Thoracic aorta (tissue), 2 donors: ENCODE measurements at places on chromosomes 16 and 17. TPM values are rescaled to one million over a fixed set of nuclear protein-coding genes. Genes with fewer than 3 reads are reported as not detected.
A peak's percentile ranks its signal among the peaks of the same experiment; 100 is the strongest.

DNA sequence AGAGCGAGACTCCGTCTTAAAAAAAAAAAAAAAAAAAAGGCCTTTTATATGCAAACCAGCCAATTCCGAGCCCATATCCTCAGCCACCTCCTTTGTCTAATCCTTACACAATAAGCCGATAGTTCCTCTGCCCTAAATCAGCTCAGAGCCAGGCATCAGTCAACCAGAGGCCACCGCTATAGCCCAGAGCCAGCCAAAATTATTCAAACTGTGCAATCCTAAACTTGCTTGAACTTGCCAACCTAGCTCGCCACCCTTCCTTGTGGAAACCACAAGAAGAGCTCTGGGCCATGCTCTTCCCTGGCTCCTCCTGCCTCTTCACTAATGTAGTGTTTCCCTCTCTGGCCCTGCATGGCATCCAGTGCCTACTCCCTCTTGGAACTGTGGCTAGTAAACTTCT lies 17.7 kb downstream of the ITGAL start:
- no peak for DNase-seq

DNA sequence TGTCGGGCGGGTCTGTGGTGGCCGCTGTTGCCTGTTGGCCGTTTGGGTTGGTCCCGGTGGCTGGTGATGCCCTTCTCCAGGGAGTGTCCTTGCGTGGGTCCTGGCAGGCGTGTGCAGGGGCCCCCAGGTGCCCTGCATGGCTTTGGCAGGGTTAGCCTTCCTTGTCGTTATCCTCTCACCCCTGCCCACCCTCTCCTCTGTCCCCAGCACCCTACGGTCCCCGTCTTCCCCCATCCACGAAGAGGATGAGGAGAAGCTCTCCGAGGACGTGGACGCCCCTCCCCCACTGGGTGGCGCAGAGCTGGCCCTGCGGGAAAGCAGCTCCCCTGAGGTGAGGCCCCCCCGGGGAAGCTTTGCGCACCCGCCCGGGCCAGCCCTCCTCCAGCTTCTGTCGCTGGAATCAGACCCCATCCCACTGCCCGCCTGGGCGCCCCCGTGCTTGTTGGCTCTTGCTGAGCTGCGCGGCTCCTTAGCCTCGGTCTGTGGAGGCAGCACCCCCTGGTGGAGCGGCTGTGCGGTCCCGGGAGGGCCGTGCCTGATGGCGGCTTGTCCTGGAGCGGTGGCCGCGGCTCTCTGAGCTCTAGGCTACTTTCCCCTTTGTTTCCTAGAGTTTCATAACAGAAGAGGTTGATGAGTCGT lies 10.6 kb upstream of the NUDT16L1 start:
- no peak for DNase-seq

DNA sequence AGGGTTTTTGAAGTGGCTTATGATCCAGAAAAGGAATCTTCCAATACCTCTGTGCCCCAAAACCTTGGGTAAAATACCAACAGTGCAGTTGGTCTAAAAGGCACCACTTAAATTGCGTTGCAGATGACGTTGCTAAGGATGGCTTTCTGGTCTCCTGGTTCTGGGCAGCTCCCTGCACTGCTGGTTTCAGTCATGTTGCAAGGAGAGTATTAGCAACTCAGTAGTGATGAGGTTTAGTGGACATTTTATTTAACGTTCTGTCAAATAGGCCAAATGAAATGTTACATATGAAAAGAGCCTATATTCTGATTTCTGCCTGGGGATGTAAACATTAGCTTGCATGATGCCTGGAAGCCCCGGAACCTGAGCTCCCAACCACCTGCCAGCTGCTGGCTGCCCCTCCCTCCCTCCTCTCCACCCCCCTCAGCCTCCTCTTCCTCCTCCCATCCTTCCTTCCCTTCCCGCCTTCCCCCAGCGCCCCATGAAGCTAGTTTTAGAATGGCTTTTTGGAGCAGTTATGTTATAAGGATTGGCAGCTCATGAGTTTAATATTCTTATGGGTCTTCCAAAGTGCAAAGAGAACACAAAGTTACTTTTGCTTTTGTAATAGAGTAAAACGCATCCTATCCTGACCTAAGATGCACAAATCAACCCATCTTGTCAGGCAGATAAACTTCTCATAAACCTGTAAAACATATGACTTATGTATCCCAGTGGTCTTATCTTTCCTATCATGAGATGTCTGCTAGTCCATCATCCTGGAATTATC lies 20.7 kb downstream of the CD7 start:
- DNase-seq, result no peak

DNA sequence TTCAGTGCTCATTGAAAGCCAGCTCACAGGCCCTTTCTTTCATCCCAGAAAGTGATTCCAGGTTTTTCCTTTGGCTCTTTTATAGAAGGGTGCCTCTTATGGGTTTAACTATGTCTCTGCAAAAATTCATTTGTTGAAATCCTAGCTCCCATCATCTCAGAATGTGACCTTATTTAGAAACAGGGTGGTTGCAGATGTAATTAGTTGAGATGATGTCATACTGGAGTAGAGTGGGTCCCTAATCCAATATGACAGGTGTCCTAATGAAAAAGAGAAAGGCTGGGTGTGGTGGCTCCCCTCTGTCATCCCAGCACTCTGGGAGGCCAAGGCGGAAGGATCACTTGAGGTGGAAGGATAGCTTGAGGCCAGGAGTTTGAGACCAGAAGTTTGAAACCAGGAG lies 64.2 kb upstream of the FAM20A start:
- no peak for DNase-seq

GRCh38 chr17:72535779-72536178 lies 415.0 kb downstream of the SOX9 start:
- DNase-seq, result no peak

- DNase-seq, result no peak
These were observed 8.9 kb upstream of the NDEL1 start for GRCh38 chr17:8426802-8427201.

DNA sequence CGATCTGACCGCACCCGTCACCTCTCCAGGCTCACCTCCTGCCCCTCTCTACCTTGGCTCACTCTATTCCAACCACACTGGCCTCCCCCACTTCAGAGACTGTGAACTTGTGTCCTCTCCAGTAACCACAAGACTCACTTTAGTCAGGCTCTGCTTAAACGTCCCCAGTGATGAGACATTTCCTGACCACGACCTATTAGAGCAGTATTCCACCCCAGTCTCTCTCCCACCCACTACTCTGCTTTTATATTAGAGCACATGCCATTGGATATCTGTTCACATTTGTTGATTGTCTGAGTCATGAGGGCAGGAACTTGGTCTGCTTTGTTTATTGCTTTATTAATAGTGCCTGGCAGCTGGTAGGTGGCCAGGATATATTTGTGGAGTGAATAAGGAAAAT lies 20.1 kb downstream of the COX11 start:
- no peak for DNase-seq

DNA sequence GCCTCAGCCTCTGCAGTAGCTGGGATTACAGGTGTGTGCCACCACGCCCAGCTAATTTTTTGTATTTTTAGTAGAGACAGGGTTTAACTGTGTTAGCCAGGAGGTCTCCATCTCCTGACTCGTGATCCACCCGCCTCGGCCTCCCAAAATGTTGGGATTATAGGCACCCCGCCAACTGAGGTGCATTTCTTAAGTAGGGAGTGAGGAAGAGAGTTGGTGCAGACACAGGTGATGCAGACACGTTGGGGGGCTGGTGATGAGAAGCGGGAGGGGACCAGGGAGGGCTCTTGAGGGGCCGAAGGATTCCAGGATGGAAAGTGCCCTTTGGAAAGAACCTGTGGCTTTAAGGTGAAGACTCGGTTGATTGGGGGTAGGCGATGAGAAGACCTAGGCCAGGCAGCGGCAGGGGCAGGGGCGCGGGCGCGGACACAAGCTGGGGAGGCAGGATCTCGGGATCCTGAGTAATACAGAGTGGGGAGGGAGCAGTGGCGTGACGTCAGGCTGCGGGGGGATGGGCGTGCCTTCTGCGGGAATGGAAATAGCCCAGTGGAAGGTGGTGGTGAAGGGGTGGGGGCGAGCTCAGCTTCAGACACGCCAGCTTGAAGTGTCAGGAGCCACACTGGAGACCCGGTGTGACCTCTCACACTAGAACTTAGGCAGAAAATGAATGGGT lies 2.5 kb upstream of the ATP6V0C start:
- DNase-seq, result no peak

GRCh38 chr16:50600582-50601283 lies 52.5 kb downstream of the NKD1 start:
- no peak for DNase-seq

DNA sequence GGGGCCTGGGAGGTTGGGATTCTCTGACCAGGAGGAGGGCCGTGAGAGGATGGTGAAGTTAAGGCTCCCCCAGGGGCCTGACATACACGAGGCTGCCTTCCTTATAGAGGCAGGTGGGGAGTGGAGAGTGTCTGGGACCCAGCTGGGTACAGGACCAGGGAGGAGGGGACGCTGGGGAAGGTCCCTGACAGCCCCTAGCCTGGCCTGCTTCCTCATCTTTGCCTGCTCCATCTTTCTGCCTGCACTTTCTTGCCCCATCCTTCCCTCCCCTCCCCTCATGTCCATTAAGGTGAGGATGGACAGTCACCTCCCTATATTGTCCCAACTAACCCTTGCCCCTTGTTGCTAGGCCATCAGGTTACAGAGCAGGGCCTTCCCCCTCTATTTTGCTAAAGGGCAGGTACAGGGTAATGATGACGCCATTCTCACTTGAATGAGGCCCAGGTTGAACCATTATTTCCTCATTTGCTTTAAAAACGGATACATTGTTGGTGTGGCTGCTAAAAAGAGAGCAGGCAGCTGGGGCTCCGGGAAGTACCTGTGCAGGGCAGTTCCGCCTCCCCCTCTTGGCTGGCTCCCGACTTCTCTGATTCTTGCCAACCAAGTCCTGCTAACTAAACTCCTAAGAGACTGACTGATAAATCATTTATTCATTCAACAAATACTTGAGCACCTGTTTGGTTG lies 1.3 kb downstream of the C17orf99 start:
- DNase-seq, result no peak

- no peak for DNase-seq
These were observed 802 bp downstream of the SETD6 start for GRCh38 chr16:58515871-58516767.

DNA sequence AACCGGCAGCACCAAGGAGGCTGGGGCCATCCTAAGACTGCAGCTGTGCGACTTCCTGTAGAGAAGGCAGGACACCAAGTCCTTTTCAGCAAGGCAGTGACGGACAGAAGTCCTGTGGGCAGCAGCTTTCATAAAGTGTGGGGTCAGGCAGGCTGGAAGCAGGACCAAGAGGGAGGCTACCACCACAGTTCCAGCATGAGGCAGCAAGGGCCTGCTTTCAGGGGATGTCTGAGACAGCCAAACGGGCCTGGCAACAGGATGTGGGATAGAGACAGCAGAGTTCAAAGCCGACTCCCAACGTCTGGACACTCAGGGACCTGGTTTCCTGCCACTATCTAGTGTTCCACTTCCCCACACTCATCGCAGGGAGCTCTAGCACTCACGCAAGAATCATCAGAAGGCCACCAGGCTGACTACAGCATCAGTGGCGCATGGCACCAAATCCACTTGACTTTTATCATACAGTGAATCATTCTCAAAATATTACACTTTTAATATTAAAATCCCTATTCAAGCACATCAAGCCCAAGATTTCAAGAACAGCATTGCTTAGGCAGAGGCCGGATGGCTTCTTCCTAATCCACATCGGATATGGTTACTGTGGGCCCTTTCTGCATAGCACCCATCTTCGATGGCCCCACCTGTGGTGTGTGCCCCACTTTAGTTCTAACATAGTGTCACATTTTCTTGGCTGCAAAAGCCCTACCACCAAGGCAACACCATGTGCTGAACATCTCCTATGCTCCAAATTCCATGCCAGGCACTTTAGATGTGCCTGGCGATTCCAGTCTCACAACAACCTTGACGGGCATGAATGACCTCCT lies 5.2 kb downstream of the USP7 start:
- peak; percentile 18 for DNase-seq

DNA sequence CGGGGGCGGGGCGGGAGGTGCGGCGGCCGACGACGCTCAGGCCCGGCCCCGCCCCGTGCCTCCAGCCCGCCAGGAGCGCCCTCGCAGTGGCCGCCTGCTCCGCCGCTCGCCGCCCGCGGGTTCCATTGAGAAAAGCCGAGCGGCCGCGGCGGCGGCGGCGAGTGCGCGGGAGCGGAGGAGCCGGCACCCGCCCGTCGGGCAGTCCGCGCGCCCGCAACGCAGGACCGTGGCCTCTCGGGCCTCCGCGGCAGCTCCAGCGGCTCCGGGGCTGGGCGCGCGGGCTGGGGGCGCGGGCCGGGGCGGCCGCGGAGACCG lies at the start of gene ZFPM1:
Gene ZFPM1, plus strand, starts transcription at position 64 of the 315 bp plus-strand sequence. CDS start 359 bp downstream, outside the sequence.
- no peak for DNase-seq

GRCh38 chr16:7962091-7962879 lies 628.0 kb downstream of the TMEM114 start:
- no peak for DNase-seq

GRCh38 chr16:27980076-27980775 lies 83.3 kb downstream of the GSG1L start:
- DNase-seq, result no peak

DNA sequence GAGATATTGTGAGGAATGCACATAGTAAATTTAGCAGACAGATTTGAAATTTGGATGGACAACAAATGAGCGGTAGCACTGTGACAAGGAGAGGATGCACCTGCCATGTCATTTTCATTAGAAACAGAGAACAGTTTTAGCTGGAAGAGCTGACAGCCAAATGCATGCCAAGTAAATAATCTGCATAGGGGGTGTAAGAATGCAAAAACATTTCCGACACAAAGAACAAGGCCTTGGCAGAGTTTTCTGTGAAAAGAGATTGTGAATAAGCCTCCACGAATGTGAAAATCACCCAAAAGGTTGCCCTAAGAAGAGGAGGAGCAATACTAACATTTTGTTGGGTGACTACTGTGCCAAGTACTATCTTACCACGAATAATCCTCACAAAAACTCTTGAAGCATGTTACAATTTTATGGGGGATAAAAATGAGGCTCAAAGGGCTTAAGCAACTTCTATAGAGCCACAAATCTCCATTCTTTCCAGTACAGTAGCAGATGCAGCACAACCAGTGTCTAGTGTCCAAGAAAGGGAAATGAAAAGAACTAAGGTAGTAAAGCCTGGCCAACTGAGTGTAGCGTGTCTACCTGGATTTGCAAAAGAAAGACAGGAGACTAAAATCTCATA lies 28.3 kb downstream of the TMEM100 start:
- DNase-seq, result no peak

DNA sequence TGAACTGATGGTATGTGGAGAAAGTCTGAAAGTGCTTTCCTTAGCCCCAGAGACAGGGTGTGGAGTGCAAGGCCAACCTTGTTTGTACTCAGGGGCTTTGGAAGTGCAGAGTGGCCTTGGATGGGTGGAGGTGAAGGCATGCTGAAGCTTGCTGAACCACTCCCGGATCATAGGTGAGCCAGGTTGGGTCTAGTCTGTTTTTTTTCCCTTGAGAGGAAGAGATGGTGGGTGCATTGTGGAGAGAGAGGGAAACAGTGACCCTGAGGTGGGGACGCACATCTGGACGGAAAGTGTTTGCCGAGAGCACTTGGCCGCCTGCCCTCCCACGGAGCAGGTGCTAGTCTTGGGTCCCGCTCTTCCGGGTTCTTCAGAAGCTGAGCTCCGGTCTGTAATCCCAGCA lies 12.5 kb downstream of the ABAT start:
- no peak for DNase-seq

COG7 gene
- total RNA-seq, result 37.6 TPM

TMIGD1 gene
- not detected for total RNA-seq

CAVIN1 gene
- total RNA-seq, result 579 TPM

CIITA gene
- 31.0 TPM for total RNA-seq

KRTAP1-5 gene
- total RNA-seq, result not detected

NDRG4 gene
- 11.0 TPM for total RNA-seq

ALOX15B gene
- 8.3 TPM for total RNA-seq
